ENCODE measurements at places on chromosomes 2 and 18.

DNA sequence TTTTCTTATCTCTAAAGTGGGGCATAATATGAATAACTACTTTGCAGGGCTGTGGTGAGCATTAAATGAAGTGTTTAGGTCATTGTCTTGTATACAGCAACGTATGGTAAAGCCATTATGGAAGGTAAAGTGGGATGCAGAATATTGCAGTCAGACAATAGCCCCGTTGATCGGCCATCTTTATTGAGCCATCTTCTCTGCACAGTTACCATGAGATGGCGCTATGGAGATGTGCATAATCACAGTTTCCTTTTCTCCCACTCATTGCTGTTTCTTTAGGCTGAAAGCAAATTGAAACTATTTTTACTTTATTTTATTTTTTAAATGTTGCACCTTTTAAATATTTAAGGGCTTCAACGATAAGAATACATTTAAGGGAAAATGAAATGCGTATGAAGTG lies 108.9 kb downstream of the THSD7B start:
- no peak for DNase-seq

- no peak for DNase-seq
Observed at GRCh38 chr18:63783394-63783793, 8.2 kb downstream of the SERPINB7 start.

- DNase-seq: no peak
Observed at GRCh38 chr18:59685501-59685900, 11.7 kb downstream of the CCBE1 start.

- no peak for DNase-seq
Observed at GRCh38 chr18:9428862-9429661, 46.3 kb upstream of the RALBP1 start.

DNA sequence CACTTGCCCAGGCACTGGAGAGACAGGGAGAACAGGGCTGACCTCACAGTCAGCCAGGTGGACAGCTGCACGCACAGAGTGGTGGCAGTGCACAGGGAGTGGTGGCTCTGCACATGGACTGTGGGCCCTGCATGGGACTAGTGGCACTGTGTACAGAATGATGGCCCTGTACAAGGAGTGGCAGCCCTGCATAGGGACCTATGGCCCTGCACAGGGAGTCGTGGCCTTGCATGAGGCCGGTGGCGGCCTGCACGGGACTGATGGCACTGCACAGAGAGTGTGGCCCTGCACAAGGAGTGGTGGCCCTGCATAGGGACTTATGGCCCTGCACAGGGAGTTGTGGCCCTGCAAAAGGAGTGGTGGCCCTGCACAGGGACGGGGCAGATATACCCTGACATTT lies 19.1 kb upstream of the STEAP3 start:
- no peak for DNase-seq

DNA sequence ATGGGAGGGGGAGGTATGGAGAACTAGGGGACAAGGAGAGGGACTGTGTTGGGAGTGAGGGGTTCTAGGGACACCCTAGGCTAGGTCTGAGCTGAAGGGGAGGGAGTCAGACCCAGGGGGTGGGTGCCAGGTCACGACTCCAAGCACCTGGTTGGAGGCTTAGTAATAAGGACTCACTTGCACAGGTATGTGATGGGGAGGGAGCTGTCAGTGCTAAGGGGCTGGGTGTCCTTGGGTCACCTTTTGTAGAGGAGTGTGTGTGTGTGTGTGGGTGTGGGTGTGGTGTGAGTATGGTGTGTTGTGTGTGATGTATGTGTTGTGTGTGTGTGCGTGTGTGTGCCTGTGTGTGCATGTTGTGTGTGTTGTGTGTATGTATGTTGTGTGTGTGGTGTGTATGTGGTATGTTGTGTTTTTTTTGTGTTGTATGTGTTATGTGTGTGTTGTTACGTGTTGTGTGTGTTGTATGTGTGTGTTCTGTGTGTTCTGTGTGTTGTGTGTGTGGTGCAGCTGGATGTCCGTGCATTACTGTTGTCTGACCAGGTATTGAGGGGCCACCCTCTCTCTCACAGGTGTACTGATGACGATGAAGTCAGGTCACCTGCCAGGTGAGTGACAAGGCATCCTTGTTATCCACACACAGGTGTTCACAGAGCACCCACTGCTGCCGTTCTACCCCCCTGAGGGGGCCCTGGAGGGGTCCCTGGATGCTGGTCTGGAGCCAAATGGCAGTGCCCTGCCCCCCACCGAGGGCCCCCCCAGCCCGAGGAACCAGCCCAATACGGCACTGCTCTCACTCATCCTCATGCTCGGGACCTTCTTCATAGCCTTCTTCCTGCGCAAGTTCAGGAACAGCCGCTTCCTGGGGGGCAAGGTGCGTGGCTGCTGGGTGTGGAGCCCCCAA lies 9.8 kb downstream of the SLC4A3 start:
- DNase-seq: no peak

DNA sequence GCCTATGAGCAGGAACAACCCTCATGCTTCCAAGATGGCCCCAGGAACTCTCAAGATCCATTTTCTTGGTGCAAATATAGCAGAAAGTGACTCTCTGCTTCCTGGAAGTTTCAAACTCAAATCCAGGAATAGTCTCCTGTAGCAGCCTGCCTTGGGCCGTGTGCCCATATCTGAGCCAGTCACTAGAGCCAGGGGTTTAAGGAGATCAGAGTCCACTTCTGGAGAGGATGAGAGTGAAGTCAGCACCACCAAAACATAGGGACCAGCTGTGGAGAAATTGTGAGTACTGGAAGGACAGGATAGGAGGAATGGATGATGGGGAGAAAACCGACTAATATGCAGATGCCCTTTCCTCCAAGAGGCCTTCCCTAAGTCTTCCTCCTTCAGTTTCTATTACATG lies 33.2 kb downstream of the PSD4 start:
- DNase-seq: no peak
